Activated T-cell treated with anti-CD3 and anti-CD28 coated beads, Interleukin-2, amount 50 U/mL, for 72 hours (primary cell): ENCODE measurements at places on chromosomes 3 and 15. TPM values are rescaled to one million over a fixed set of nuclear protein-coding genes. Genes with fewer than 3 reads are reported as not detected.

- DNase-seq: no peak
Measured at GRCh38 chr3:45537616-45537969, 57.0 kb upstream of the LIMD1 start.

DNA sequence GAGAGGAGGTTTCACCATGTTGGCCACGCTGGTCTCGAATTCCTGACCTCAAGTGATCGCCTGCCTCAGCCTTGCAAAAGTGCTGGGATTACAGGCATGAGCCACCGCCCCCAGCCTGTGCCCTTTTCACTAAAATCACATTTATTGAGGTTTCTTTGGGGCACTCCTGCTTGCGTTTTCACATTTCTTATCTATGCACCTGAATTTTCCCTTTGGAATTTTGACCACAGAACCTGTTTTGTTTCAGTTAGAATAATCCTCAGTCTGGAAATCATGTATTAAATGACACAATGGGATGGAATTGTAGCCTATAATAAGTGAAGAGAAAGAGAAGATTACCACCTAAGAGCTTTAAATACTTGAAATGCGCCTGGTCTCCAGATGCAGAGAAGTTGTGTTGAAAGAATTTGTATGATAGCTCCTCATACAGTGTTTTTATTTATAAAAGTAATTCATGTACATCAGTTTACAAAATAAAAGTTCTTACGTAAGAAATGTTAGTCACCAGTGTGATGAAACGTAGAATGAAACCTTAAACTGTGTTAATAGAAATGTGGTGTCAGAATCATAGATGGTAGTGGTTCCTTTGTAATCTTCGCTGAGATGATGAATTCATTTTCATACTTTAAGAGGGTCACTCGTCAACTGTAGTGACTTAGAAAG lies 107.0 kb downstream of the TCF12 start:
- no peak for DNase-seq

DNA sequence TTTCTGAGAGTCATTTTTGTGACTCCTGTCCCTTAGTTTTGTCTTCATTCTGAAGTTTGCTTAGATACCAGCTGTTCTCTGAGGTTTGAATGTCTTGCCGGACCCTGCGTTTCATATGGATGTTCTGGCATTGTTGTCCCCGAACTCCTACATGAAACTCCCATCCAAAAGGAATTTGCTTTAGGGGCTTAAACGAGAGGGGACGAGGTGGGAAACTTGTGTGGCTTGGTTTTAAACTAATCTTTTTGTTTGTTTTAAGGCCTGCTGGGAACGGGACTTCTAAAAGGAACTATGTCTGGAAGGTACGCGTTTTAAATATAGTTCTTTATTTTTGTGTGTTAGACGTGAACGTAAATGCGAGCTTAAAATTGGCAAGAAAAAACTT lies 679 bp downstream of the RPL35A start:
- DNase-seq: no peak

DNA sequence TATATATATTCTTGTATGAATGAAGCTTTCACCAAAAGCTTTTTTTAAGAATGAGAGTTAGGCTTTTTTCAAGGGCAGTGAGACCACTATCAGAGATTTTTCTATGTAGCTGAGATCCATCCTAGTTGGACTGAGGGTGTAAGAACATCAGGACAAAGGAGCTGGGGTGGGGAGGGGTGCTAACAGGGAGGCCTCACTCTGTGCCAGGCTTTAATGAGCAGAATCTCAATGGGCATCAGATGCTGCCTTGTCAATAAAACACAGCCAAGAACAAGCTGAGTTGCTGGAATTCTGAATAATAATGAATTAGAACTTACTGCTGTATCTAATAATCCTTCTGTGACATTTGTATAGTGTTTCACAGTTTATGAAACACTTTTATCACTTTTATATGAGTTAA lies 41.4 kb upstream of the USP3 start:
- no peak for DNase-seq

- no peak for DNase-seq
Measured at GRCh38 chr3:55815262-55815661, 328.2 kb upstream of the WNT5A start.

DNA sequence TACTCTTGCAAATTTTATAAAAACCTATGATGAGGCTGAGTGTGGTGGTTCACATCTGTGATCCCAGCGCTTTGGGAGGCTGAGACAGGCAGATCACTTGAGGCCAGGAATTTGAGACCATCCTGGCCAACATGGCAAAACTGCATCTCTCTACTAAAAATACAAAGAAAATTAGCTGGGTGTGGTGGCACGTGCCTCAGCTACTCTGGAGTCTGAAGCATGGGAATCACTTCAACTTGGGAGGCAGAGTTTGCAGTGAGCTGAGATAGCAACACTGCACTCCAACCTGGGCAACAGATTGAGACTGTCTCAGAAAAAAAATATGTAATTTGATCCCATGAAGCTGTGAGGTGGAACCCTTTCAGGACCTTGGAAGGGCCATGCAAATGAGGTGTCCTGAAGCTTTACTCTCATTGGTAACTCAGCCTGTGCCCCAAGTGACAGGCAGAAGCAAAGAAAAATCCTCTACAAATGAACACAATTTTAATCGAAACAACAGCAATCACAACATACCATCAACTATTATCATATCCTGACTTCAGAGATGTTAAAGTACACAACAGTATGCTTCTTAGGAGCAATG lies 84.6 kb upstream of the CDV3 start:
- DNase-seq: no peak

DNA sequence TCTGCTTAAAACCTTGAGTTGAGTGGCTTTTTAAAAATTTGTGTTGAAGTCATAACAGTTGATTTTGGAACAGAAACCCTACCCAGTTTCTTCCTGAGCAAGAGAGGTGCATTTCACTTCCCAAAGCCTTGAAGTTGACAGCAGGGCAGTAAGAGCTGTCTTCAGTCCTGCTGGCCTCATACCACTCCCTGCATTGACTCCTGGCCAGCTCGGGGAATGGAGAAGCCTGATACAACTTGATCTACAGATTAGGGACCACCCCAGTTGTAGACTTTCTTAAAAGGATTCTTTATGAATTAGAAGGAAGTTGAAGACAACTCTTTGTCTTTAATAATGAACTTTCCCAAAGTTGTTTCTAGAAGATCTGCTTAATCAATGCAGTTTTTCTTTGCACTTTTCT lies 90.6 kb upstream of the FLNB start:
- no peak for DNase-seq

- DNase-seq: no peak
Measured at GRCh38 chr3:12773710-12774086, 14.6 kb upstream of the TMEM40 start.

DNA sequence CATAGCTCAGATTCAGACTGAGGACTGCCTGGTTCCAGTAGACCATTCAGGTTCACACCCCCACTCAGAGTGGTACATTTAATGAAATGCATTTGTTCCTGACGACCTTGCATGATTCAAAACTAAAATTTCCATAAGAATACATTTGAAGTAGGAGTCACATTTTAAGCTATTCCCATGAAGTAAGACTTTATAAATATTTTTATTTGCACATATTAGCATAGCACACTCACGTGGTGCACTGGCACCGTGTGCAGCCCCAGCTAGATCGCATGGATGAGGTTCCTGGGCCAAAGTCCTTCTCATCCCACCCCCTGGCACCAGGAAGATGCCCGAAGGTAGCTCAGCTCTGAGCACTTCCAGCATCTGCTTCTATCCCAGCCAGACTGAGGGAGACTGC lies 59.4 kb downstream of the SLCO2A1 start:
- no peak for DNase-seq

DNA sequence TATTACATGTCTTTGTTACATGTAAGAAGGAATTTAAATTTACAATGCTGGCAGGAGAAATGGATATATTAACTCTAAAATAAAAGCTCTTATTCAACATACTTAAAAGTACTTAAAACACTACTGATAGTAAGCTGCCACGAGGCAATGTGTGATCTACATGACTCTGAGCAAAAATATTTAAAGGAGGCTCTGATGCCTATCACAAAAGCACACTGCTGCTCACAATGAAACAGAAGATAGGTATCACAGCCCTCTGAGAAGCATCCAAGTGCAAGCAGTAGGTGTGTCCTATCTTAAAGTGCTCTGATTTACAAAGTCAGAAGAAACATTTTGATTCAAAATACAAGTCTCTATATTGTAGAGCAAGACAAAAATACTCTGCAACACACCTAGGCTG lies 371.2 kb upstream of the WNT5A start:
- DNase-seq: no peak

- no peak for DNase-seq
Measured at GRCh38 chr3:74001436-74001835, 376.7 kb upstream of the PDZRN3 start.

DNA sequence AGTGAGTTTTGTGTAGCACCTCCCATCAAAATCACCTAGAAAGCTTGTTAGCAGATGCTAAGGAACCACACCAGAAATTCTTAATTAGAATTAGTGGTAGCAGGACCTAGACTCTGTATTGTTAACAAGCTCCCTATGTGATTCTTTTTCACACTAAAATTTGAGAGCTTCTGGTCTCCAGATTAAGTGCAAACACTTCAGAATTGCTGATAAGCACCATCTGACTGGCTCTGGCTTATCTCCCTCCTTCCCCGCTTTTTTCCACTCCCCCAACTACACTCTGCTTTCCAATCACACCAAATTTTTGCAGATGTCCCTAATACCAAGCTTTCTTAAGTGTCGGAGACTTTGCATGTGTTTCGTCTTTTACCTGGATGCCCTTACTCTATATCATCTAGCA lies 410.1 kb upstream of the DPH6 start:
- no peak for DNase-seq

DNA sequence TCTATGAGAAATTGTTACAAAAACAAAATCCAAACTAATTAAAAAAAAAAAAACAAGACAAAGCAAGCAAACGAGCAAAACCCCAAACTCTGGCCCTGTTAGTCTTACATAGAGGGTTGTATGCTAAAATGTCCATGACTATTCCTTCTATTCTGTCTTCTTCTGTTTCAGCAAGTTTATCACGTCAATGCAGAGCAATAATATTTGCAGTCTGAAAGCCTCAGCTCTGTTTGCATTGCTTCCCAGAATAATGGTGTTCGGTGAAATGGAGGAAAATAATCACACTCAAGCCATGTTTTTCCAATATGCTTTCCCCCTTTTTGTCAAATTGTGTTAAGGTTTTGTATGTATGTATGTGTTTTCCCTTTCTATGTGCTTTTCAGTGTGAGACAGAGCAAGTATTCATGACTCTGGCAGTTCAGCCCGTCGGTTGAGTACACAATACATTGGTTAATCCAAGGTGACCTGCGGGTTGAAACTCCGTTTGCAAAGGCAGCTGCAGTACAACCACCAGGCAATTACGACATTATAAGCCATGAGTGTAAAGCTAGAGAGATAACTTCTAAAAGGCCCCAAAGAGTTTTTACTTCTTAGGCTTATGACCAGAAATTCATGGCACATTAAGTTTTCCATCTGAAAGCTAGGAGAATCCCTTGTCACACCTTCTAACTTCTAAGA lies 34.9 kb upstream of the MAGI1 start:
- DNase-seq: no peak

DNA sequence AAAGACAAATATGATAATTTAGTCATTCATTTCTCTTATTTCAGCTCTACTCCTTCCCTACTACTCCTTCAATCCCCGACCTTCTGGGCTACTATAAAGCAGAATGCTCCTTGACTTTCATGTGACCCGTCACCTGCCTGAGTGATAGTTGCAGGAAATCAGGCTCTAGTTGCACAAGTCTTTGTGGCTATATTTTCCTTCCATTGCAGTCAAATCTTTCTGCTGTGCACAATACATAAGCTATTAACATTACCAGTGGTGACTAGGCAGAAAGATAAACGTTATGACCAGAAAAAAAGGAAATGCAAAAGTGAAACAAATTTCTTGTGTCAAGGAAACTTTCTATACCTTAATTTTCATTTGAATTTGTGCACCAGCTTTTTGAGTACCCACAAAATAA lies 2.3 kb downstream of the SUCNR1 start:
- DNase-seq: no peak

- DNase-seq: peak; percentile 55
Measured at GRCh38 chr3:195815169-195815771, 3.5 kb upstream of the MUC4 start.

DNA sequence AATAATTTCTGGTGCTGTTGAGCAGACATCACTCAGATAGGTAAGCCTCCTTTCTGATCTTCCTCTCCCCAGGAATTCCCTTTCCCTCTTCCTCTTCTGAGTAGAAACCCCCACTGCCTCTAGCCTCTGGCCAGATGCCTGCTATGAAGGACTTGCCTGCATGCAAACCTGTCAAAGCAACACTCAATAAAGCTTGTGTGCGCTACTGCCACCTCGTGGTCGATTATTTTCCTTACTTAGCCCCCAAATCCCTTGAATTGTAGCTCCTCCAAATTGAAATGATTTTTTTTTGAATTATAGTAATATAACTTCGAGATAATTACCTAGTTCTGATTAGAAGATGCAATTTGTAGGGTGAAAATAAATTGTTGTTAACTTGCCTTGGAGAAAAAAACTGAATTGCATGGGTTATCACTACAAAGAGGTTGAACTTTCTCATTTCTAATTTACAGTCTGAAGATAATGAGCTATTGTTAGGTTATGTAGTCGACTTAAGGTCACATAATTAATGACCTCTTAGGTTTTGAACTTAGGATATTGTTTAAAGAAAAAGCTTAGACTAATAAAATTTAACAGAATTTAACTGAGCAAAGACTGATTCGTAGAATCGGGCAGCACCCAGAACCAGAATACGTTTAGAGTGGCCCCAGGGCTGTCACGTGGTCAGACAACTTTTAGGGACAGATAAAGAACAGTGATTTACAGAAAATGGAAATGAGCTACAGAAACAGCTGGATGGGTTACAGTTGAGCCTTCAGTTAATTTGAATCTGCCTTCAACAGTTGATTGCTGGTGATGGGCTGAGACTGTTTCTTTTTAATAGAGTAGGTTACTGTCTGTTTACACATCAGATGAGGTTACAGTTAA lies 269.3 kb downstream of the ARPP21 start:
- peak; percentile 42 for DNase-seq

- no peak for DNase-seq
Measured at GRCh38 chr3:65761446-65762234, 277.1 kb downstream of the MAGI1 start.

GRCh38 chr15:83733206-83733605 lies 79.3 kb downstream of the ADAMTSL3 start:
- no peak for DNase-seq

DNA sequence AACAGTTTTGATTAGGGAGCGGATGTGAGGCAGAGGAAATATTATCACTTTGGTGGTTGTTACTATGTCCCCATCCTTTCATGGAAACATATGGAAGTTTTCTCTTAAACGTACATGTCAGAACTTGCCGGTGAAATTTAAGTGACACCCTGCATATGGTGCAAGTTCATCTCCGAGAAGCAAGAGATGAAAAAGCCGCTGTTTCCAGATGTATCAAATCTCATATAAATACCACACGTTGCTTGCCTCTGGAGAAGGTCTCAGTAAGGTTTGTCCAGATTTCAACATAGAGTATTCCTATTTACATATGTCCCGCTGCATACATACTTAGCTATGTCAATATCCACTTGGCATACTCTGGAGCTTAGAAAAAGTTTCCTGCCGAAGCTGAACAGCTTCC lies 172.2 kb upstream of the ICE2 start:
- DNase-seq: no peak

Gene C3orf20
- total RNA-seq: 0.51 TPM

Gene EPB42
- total RNA-seq: not detected

Gene LIPC
- 2.2 TPM for total RNA-seq

Gene SLCO2A1
- total RNA-seq: 0.10 TPM

Gene PPP2R3A
- total RNA-seq: 0.53 TPM

Gene DGKG
- total RNA-seq: 1.0 TPM
